ENCODE measurements at places on chromosomes 12 and 14. TPM values are rescaled to one million over a fixed set of nuclear protein-coding genes. Genes with fewer than 3 reads are reported as not detected.
A peak's percentile ranks its signal among the peaks of the same experiment; 100 is the strongest.

DNA sequence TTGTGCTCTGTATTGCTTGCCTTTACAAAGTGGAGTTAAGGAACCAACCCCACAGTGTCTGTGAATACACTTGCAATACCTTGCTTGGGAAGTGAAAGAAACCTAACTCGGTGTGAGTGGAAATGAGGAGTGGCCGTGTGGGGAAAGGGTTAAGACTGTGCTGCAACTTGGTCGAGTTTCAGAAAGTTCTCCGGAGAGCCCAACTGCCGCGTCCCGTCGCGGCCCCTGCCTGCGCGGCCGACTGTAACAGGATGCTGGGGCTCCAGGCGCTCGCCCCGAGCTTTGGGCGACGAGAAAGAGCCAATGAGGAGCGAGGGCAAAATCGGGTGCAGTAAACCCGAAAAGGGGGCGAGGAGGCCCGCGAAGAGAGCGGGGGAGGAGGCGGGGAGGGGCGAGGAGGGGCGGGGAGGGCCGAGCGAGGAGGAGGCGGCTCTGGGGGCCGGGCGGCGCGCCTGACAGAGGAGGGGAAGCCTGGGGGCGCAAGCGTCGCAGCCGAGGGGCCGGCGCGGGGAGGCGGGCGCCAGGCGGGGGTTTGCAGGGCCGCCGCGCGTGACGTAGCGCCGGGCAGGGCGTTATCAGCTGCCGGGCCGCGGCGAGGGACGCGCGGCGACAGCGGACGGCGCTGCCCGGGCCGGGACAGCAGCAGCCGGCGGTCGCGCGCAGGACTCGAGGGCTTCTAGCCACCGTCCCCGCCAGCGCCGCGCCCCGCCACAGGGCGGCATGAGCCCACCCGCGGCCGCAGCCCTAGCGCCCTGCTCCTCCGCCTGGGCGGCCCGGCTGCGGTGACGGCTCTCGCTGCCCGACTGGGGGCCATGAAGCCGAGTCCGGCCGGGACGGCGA is at the start of gene DACT1:
TSS of gene DACT1 (plus strand) at position 572 of the 840 bp plus-strand sequence. CDS start at position 813, 241 bp downstream.
- DNase-seq, result no peak

DNA sequence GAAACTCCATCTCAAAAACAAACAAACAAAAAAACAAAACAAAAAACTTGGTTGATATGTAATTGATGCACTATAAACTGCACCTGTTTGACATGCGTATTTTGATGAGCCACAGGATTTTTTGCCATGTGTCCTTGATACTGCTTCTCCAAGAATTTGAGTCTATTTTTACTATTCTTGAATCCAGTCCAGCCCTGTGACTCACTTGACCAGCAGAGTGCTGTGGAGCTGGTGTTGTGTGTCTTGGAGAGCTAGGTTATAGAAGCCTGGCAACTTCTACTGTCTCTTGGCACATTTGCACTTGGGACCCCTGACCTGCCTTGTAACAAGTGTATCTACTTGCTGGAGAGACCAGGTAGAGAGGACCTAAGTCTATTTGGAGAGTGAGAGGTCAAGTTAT is 52.0 kb downstream of the KLRG1 start:
- DNase-seq, result peak; percentile 42

GRCh38 chr14:70788898-70789297 is 20.4 kb downstream of the MAP3K9 start:
- DNase-seq, result no peak

KCNC2 gene
- total RNA-seq, result not detected

DNA sequence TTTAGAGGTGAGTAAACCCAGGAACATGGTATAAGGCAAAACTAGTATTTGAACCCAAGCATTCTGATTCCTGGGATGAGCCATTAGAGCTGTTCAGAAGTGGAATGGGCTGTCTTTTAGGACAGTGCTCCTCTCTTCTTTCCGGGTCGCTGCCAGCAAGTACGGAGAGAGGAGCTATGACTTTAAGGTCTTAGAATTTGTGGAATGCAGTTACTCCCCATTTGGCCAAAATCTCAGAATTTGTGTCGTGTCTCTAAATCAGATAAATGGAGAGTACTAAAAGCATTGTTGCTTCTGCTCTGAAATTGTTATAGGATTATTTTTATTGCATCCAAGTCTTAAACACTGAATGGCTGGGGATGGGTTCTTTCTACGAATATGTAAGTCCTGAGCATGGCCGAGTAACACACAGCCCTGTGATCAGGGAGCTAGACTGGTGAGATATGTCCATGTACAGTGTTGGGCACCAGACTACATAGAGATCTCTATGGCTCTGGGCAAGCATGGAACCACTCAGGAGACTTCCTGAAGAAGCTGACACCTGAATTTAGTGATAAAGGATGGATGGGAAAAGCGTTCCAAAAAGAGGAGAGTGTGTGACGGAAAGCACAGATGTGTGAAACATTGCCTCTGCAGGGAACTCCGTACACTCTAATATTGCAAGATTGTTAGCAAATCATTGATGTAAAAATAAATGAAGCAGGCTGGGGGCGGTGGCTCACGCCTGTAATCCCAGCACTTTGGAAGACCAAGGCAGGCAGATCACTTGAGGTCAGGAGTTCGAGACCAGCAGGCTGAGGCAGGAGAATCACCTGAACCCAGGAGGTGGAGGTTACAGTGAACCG is 184.7 kb downstream of the SRGAP1 start:
- no peak for DNase-seq

- DNase-seq, result no peak
These were observed 51.4 kb downstream of the CLMN start for GRCh38 chr14:95268350-95268749.

DNA sequence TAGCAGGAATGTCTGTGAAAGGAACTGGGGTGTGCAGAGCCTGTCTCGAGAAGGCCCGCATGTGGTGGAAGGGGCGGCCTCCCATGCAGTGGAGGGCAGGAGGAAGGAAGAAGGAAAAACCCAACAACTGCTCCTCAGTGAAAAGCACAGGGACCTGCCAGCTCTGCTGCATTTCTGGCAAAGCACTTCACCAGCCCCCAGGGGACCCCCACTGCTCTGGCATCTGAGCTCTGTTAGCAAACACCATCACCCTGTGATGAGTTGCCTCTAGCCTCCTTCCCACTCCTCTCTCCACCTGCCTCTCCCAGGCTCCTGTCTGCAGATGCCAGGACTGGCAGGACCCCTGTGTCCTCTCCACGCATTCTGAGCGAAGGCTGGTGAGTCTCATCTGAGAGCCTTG is 69.0 kb upstream of the DDX11 start:
- no peak for DNase-seq

KLRB1 gene
- not detected for total RNA-seq

DNA sequence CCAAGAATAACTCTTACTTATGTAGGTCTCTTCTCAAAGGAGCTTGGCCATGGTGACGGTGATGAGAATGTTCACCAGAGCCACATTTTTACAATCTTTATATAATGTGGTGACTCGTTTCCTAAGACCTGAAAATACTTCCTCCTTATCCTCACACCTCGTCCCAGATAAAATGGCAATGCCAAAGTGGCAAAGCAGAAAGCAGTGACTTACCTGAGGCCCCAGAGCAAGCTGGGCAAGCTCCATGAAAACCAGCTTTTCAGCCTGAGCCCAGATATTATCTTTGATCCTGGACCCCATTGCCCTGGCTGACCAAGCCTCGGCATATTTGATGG is 173.6 kb upstream of the PRMT8 start:
- no peak for DNase-seq

DNA sequence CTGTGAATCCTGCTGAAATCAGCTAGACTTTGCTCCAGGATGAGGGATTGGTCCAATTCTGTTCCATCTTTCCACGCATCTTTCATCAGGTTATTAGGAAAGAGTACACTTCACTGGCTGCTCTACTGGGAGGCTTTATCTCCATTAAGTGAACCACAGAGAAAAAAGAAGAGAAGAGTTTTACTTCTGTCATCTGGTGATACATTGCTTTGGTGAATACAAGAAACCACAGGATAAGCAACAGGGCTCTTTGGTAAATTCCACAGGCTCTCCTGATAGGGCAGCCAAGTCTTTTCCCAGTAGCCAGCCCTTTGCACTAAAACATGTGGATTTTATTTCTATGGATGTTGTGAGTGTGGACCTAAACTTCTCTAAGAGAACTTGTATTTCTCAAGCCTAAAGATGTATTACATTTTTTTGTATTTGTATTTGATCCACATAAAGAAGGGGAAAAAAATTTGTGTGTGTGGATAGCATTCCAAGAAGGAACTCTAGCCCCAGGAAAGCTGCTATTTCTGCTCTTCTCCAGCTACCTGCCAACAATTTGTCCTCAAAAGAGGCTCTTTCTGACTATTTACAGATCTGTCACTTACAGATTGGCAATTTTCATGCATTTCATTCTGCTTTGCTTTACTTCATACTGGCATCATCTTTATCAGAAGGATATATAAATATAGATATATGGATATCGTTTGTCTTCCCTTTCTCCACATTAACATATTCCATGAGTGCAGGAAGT is 1117.6 kb upstream of the TMEM132C start:
- no peak for DNase-seq

OTUB2 gene
- 2.8 TPM for total RNA-seq

Data from HT1080 (cell line).